Cardiac fibroblast (primary cell): ENCODE measurements at places on chromosomes 4 and X.

DNA sequence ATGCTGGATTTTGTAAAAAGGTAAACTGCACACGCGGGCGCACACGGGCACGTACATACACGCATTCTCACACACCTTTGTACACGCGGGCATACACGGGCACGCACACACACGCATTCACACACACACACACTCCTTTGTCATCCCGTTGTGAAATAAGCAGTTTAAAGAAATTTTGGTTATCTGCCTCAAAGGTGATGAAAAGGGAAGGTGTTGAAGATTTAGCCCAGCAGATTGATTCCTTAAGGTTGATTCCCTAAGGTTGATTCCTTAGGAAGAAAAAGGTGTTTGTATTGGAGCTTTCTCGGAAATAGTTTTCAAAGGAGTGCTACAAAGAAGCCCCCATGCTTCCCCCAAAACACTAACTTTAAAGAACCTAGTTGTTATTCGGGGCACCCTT lies 693 bp downstream of the ATP10D start:
- no peak for DNase-seq

- no peak for DNase-seq
Observed at GRCh38 chr4:57151481-57151880, 41.3 kb upstream of the IGFBP7 start.

GRCh38 chrX:54530357-54530900 lies 410 bp downstream of the GNL3L start:
- DNase-seq: peak; percentile 5

- no peak for DNase-seq
Observed at GRCh38 chrX:21944136-21944615, 3.7 kb downstream of the SMS start.

GRCh38 chrX:130552444-130553073 lies 150.8 kb downstream of the RBMX2 start:
- no peak for DNase-seq

DNA sequence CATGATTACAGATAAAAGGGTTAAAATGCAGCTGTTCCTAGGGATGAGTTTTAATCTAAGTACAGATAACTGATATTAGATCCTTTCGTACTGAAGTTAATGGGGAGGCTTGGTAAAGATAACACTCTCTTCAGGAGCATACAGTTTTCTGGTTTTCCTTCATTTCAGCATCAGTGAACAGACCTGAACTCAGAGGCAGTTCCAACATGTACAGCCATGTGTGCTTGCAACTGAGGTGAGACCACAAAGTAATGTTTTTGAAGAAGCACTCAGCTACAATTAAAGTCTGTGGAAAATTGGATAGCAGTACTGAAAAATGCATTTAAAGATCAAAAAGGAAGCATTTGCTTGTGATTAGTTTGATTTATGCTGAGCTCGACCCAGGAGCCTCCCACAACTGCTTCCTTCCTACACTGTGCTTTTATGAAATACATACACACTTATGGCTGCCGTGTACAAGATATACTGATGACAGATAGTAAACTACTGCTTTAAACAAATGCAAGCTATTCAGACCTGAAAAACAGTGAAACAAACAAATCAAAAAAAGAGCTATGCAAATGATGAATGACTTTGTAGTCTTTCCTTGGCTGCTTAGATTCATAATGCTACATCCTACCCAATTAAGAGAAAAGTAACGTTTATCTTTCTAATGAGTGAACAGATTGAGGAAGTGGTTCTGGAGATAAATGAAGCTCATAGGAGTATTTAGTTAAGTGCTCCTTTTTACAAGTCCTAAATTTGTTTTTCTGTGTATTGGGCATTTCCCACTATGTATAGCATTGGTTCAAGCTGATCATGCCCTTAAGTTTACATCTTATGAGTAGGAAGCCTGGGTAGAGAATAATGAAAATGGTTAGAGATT lies 68.4 kb downstream of the PDLIM5 start:
- DNase-seq: no peak

DNA sequence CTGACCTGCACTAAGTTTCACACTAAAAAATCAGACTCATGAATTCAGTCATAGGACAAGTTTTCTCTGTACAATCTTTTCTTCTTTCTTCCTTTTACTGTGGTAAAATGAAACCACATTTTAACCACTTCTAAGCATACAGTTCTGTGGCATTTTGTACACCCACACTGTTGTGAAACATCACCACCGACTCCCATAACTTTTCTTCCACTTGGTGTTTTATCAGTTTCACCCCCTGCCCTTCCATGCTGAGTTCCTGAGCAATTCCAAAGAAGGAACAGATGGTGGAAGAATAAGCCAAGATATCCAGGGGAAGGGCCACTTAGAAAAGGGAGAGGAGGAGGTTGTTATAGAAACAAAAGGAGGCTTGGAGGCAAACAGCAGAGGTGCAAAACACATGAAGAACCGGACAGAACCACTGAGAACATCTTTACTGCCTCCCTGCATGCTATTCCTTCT lies 22.6 kb downstream of the SLC25A4 start:
- DNase-seq: peak; percentile 40

- no peak for DNase-seq
Observed at GRCh38 chr4:137393044-137393443, 139.2 kb downstream of the PCDH18 start.

- DNase-seq: peak; percentile 54
Observed at GRCh38 chr4:112085156-112086035, 59.9 kb upstream of the FAM241A start.

GRCh38 chr4:14668296-14668695 lies 334.0 kb upstream of the CPEB2 start:
- DNase-seq: no peak

DNA sequence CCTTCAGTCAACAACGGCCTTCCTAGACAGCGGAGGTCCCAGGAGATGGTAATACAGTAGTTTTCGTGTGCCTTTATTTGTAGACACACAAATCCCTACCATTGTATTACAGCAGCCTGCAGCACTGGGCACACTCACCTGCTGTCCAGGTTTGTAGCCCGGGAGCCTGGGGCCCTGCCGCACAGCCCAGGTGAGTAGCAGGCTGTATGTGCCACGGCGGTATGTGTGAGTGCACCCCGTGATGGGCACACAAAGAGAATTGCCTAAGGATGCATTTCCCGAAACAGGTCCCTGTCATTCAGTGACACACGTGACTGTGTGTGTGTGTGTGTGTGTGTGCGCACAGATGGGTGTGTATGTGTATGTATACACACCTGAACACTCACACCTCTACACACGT lies 8.1 kb upstream of the SLC25A6 start:
- DNase-seq: no peak

DNA sequence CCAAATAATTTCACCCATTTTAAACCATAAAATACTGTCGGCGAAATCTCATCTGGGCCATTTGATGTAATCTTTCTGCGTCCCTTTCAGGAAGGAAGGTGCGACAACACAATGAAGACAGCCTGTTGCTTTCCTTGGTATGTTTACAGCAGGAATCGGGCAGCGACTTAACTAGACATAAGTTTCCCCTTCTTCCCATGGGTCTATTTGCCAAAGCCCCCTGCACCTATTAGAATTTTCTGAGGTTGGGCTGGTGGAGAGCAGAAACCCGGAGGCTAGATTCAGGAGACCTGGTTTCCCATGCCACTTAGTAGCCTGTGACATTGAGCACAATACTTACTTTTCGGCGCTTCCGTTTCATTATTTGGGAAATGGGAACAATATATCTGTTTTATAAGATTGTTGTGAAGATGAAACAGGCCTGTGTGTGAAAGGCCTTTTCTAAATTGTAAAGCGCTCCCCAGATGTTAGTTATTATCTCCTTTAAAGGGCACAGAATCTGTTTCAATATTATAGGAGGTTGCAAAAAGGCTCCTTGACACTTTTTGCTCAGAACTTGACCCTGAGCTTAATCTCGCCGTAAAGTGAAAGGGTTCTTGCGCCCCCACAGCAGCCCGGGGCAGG lies 552 bp upstream of the AFF1 start:
- no peak for DNase-seq

DNA sequence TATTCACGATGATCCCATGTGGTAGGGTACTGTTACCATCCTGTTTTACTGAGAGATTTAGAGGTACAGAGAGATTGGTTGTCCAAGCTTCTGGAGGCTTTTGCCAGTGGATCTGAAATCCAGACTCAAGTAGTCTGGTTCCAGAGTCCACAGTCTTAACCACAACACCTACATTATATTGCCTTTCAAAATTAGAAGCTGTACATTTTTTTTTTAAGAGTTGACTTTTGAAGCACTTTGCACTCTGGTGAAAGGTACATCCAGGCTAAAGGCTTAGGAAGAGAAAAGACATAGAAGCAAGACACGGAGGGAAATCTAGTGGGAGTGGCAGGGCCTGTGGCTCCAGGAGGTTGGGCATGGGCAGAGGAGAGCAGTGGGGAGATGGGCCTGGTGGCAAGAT lies 122.1 kb downstream of the AFF1 start:
- no peak for DNase-seq

GRCh38 chrX:107716118-107716684 lies 59.4 kb downstream of the TSC22D3 start:
- DNase-seq: peak; percentile 37

DNA sequence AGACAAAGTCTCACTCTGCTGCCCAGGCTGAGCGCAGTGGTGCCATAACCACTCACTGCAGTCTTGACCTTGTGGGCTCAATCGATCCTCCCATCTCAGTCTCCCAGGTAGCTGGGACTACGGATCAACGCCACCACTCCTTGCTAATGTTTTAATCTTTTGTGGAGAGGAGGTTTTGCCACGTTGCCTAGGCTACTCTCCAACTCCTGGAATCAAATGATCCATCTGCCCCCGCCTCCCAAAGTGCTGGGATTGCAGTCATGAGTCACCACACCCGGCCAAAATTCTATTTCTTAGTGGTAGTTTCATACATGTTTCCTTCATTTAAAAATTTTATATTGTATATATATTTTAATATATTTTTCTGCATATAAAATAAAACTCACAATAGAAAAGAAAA lies 125.8 kb upstream of the CLNK start:
- no peak for DNase-seq

GRCh38 chr4:158865520-158866177 lies 96.8 kb downstream of the FNIP2 start:
- no peak for DNase-seq

DNA sequence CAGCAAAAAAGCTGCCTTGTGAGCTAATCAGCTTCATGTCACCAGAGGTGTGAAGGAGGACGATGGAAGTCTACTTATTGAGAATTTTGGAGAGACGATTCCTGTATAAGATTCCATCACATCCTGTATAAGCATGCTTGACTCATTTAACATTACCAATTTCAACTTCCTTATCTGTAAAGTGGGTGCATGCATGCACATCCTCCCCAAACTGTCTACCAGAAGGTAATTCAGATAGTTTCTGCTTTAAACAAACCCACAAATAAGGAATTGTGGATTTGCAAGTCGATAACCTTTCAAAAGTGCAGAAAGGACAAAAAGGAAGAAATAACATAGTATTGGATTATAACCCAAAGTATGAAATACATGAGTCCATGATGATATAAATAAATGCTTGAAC lies 31.1 kb downstream of the AKAP4 start:
- no peak for DNase-seq

DNA sequence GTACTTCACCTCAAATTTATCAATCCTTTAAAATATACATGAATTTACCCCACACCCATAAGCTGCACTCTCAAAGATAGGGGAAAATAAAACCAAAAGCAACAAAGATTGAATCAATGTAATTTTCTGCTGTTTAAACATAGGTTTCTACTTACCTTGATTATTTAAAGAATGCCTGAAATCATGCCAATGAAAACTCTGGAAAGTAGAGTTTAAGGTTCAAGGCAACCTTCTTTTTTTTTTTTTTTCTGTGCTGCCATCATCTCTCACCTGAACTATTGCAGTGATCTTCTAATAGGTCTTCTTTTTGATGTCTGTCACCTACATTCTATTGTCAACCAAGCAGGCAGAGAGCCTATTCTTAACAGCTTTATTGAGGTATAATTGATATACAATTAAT lies 682.1 kb downstream of the IL1RAPL1 start:
- DNase-seq: no peak

- no peak for DNase-seq
Observed at GRCh38 chr4:128639541-128640270, 169.8 kb upstream of the JADE1 start.

GRCh38 chr4:83873996-83874395 lies 338.1 kb downstream of the GPAT3 start:
- DNase-seq: no peak

- no peak for DNase-seq
Observed at GRCh38 chrX:139825618-139826017, 107.2 kb downstream of the ATP11C start.

DNA sequence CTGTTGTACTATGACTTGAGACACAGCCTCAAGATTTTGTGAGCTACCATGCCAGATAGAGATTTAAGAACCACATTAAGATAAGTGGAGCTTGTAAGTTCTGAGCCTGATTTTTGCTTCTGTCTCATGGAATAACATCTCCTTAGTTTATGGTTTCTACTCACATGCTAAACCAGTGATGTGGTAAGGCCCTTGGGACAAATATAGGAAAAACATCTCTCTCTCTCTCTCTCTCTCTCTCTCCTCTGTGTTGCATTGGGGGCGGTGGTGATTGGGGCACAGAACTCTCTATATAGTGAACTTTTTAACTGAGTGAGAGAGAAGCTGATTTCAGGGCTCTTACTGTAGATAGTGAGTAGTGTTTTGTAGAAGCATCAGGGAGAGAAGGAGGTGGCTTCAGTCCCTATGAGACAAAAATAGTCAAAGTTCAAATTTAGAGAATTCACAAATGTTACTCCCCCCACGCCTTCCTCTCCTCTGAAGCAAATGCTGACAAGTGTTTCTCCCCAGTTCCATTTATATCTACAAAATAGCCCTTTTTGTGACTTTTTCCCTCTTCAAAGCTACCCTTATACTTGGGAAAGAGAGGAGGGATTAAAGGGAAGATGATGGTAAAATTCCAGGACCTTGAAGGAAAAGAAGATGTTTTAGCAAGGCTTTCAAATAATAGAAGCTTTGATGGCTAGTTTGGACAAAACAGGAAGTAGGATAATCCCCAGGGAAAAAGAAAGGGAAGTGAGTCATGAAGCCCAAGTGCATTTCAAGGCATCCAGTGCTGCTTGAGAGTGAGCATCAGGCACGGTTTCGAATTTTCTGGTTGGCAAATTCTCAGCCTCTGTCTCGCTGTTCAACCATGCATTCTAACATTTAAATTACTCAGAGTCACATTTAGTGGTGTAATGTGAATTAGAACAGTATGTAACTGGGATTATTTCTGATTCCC lies 134.3 kb upstream of the AP1S2 start:
- peak; percentile 86 for DNase-seq
